ENCODE measurements at places on chromosomes 3 and 15. TPM values are rescaled to one million over a fixed set of nuclear protein-coding genes. Genes with fewer than 3 reads are reported as not detected.

DNA sequence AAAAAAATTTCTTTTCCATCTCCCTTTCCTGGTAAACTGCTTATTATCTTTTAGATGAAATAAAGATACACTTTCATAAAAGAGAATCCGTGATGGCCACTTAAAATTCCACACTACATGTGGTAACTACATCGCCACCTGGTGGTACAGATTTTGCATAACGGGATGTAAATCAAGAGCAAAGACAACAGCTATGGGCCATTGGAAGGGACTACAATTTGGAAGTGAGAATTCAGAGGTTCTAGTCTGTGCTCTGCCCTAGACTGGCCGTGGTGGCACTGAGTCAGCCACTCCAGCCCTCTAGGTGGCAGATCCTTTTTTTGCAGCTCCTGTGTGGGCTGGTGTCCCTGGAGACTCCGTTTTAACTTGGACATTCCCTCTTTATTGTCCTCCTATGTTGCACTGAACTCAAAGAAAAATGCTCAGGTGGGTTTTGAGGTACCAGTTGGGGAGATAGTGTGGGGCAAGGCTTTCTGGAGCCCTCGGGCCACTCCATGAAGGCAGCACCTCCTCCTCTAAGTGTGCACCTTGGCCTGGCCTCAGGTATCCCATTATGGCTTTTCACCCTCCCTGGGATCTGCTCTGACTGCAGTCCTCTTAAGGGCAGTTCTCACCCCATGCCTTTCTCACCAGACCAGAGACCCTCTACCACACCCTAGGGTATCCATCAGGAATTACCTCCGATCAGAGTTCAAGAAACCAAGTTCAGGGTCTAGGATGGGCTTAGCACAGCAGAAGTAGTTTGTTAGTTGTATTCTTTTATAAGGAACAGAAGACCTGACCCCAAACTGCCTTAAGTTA lies 54.9 kb downstream of the SPSB4 start:
- H3K4me1 ChIP-seq: peaks cover 32% of the 10 kb centered on the region
- DNase-seq: no peak
- H3K27ac ChIP-seq: no peak overlapping the region

DNA sequence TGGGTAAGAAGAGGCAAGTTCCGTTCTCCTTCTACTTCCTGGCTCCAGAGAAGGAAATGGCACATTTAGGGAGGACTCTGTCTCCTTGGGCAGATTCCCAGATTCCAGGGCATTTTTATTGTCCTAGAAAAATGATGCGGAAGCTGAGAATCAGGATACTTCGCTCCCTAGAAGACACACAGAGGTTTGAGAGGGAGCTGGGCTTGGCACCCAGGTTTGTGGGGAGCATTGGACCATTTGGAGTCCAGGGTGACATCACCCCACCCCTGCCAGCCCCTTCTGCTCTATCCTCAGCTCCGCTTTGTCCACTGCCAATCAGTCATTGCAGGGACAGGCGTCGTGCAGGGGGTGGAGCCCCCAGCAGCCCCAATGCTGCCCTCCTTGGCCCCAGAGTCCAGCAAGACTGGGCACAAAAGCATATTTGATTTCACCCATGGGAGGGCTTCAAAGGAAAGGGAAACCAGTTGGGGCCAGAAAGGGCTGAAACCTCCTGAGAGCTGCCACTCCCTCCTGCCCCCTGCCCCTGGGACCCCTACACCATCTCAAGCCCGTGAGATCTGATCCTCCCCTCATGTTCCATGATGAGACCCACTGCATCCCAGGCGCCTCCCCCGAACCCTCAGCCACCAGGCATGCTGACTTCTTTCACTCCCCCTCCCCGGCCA lies 129.8 kb upstream of the MEF2A start:
- H3K36me3 ChIP-seq: no peaks in the 10 kb centered on the region
- H3K4me3 ChIP-seq: no peak overlapping the region
- no peaks in the 10 kb centered on the region for H3K27me3 ChIP-seq
- peaks cover 19% of the 10 kb centered on the region for H3K4me1 ChIP-seq
- peak overlapping the region; percentile 86 for H3K27ac ChIP-seq

The FGF12 gene
- 9.8 TPM for total RNA-seq

DNA sequence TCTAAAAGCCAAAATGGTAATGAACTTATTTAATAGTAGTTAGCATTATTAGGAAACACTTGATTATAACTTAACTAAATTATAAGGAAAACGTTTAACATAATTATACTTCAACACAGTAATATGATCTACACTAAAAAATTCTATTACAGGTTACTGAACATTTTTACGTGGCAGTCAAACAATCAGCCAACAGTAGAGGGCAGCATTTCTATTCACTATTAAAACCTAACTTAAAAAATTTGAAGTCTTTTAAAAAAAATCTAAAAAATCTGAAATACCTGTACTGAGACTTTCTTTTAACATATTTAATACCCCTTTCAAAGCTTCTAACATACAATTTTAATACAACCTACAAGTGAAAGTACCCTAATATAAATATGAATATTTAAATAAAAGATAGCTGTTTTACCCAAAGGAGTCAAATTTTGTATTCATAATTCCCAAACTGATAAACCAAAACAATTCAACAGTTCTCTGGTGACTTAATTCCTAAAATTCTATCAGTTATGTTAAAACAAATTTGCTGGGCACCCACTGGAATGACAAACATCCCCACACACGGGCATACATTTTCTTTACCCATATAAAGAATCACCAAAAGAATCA lies 41.5 kb downstream of the DLG1 start:
- H3K36me3 ChIP-seq: peaks cover 18% of the 10 kb centered on the region
- H3K4me1 ChIP-seq: peaks cover 33% of the 10 kb centered on the region
- no peak for DNase-seq
- H3K27ac ChIP-seq: no peak overlapping the region
- no peaks in the 10 kb centered on the region for H3K27me3 ChIP-seq

DNA sequence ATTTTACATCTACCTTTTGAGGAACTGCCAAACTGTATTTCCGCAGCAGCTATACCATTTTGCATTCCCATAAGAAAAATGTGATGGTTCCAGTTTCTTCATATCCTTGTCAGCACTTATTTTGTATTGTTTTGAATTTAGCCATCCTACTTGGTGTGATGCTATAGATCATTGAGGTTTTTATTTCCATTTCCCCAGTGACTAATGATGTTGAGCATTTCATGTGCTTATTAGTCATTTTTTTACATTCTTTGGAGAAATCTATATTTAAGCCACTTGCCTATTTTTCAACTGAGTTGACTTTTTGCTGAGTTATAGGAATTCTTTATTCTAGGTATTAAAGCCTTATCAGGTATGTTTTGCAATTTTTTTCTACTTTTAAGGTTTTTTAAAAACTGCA lies 347.6 kb upstream of the RARB start:
- peaks cover 7% of the 10 kb centered on the region for H3K4me1 ChIP-seq
- peaks cover 3% of the 10 kb centered on the region for H3K27me3 ChIP-seq
- H3K36me3 ChIP-seq: peaks cover 5% of the 10 kb centered on the region
- H3K4me3 ChIP-seq: no peak overlapping the region
- DNase-seq: no peak

The GRIP2 gene
- 2.7 TPM for total RNA-seq

The ATP8B4 gene
- 10.3 TPM for total RNA-seq

DNA sequence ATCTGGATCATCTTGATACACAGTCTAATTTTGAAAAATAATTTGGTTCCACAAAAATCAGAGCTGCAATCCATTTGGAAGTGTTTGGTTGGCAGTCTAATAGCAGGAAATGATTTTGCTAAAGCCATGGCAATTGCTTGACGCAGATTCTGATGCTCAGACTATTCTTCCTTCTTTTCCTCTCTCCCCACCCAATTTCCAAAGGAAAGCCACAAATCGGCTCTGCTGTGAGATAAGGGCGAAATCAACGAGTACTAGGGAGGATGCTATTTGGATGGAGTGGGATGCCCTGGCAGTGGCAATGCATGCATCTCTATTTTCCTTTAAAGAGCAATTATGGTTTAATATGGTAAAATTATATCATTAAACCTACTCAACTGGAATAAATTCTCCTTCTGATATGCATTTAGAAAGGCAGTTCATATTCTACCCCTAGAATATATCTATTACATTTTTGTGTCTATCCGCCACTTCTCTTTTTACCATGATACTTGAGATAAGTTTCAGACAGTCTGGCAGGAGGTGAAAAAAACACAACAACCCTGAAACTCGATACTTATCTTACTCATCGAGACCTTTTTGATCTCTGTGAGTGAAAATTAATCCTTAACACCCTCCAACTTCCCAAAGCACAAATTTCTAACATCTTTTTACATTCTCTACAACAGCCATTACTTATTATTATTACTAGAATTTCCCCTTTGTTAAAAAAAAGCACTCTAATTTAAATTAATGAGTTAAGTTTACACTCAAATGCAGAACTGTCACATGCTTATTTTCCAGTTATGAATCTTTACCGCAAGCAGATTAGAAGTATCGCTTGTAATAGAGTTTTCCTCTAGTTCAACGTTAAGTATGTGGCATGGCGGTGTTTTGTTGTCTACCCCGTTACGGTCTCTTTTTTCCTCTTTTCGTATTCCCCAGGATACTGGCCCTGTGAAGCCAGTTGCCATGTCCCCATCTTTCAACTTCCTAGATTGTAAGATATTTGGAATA lies 433.3 kb downstream of the FOXP1 start:
- H3K4me1 ChIP-seq: peaks cover 46% of the 10 kb centered on the region
- DNase-seq: no peak
- H3K27me3 ChIP-seq: no peaks in the 10 kb centered on the region
- H3K27ac ChIP-seq: no peak overlapping the region
